ENCODE measurements at places on chromosomes 2 and 18.

GRCh38 chr2:159091381-159091780, 122.9 kb downstream of the TANC1 start:
- no peak for DNase-seq

GRCh38 chr2:8575038-8575833, 106.6 kb upstream of the ID2 start:
- peak; percentile 56 for DNase-seq

GRCh38 chr2:231393149-231394131, 2.1 kb upstream of the B3GNT7 start:
- DNase-seq: no peak

GRCh38 chr2:180413336-180413735, 406.2 kb upstream of the CWC22 start:
- no peak for DNase-seq

- no peak for DNase-seq
These were observed 3.0 kb upstream of the ITSN2 start for GRCh38 chr2:24363301-24363700.

- DNase-seq: no peak
These were observed 479.2 kb upstream of the ACVR2A start for GRCh38 chr2:147365622-147366021.

- no peak for DNase-seq
These were observed 117.3 kb downstream of the LDLRAD4 start for GRCh38 chr18:13335903-13336302.

DNA sequence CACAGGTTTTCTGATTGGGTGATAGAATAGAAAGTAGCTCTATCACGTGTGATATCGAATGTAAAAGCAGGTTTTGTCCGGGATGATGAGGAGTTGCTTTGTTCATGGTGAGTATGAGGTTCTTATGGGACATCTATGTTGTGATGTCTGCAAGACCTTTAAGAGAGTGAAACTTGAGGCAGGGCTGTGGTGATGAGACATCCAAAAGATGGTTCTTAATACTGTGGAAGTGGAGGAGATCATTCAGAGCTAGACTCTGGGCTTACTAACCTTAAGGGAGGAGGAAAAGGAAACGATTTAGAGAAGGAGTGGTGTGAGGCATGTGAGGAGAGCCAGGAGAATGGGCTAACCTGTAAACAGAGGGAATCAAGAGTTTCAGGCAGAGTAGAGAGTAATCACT, 92.0 kb downstream of the WDR7 start:
- no peak for DNase-seq

GRCh38 chr2:237132799-237133198, 47.1 kb downstream of the COPS8 start:
- DNase-seq: no peak

GRCh38 chr2:118047380-118047826, 33.5 kb upstream of the CCDC93 start:
- no peak for DNase-seq

- no peak for DNase-seq
These were observed 35.6 kb downstream of the ARL5A start for GRCh38 chr2:151792589-151792988.

DNA sequence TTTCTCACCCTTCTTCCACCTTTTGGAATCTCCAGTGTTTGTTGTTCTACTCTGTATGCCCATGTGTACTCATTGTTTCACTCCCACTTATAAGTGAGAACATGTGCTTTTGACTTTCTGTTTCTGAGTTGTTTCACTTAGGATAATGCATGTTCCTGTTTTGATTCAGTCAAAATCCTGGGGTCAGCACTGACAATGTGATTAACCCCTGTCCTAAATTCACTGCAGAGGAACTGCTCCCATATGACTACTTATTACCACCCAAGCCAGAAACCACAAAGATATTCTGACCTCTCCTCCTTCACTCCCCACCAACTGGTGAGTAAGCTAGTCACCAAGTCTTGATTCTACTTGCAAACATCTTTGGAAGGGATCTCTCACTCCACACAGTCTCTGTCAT, 251.4 kb upstream of the TCF4 start:
- no peak for DNase-seq

GRCh38 chr18:35345460-35345921, 1.3 kb upstream of the ZNF24 start:
- DNase-seq: no peak

DNA sequence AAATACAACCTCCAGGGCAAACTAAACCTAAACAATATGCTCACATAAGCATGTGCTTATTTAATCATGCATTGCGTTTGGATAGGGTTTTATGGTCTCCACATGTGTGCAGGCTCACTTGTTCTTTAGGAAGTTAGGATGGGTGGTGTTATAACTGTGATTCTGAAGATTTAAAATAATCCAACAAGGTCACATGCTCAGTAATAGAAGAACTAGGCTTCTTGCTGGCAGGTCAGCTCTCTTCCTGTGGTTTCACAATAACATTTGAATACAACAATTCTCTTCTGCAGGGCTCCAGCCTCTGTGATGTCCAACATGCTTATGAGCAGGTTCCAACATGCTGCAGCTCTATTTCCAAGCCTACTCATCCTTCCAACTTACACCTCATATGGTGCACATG, 84.0 kb downstream of the MYL12B start:
- DNase-seq: no peak

DNA sequence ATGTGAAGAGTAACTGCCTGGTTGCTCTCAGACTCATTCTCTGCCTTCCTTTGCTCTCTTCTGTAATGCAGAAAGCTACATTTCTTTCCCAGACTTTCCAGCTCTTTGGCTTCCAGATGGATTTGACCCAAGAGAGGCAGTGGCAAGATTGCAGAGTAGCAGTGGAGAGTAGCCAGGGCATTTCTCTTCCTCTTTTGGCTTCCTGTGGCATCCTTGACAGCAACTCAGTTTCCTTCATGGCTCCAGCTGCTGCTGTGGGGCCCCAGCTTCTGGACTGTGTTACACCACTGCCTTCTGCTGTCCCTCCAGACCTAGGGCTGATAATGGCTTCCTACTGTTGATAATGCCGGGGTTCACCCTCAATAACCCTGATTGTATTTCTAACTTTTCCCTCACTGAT, 469.4 kb upstream of the SPRED2 start:
- DNase-seq: no peak

DNA sequence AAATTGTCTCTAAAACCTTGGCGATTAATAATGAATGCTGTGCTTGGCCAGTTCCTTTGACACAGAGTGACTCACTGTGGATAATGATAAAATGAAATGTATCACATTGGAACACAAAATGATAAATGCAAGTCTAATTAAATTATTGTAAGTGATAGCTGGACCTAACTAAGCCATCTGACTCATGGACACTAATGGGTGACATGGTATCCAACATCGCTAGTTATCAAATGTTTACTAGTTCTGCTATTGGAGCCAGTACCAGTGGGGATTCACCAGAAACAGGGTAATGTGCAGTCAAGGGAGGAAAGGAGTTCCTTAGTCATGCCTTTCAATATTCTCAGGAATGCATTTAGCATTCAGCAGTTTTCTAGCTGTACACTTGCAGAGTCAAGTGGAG, 736.3 kb upstream of the ACVR2A start:
- DNase-seq: no peak

DNA sequence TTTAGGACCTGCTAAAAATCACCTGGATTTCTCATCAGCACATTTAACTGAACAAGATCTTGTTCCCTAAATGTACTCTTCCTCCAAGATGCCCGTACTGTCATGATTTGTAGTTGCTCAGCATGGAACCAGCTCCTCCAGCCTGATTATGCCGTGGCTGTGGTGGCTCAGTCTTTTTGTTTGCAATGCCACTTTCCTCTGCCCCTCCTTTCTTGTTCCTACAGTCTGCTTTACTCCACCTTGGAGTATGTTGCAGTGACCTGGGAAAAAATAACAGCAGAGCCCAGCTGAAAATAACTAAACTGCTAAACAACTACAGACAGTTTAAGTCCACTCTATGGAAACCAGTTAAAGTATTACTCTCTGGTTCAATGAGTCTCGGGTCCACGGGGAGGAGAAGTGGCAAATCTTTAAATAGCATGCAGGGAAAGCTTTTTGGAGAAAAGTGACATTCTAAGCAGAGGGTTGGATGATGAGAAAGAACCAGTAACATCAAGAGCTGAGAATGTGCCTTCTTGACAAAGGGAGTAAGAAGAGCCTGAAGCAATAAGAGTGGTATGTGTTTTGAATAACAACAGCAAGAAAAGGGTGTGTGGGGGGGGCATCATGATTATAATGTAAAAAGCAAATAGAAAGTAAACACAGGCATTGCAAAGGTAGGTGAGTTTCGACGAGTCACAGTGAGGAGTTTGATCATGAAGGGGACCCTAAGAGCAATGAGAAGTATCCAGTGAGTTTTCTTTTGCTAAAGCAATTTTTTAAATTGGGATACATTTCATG, 225.7 kb downstream of the TMX3 start:
- DNase-seq: no peak

GRCh38 chr2:235495373-235496238, 1.8 kb downstream of the AGAP1 start:
- DNase-seq: no peak

DNA sequence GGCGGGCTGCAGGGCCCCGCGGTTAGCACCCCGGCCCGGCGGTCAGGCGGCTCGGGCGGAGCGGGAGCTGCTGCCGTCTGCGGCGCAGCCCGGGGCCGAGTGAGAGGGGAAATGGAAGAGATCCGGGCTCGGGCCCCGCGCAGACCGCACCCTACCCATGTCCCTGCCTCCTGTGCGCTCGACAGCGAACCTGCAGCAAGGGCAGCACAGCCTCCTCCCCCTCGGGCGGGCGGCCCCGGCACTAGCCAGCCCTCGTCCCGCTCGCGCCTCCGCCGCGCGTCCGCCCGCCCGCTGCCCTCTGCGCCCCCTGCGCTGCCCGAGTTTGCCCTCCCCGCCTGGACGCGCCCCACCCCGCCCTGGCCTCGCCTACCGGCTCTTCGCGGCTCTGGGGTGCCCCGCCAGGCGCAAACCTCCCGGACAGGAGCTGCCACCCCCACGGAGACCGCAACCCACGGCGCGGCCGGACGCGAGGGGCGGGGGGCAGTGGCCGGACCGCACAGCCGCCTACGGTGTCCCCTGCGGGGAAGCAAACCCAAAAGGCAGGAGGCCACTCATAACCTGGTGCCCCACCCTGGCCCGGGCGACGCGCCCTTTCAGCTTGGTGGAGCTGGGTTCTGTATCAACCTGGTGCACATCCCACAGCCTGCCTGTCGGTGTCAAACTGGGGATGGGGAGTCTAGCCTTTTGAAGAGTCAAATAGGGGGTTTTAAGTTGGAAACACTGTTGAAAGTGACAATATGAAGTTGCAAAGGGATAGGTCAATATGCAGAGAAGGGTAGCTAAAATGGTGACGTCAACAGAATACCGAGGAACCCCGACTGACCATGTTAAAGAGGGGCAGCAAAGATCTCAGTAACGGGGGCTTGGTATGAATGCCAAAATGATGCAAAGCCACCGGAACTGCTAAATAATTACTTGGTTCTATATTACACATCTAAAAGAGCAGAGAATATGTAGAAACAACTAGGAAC, at the start of gene IHH:
IHH (minus strand) TSS at position 101 of the 971 bp plus-strand sequence. CDS start 454 bp downstream, outside the sequence.
- DNase-seq: peak; percentile 23

GRCh38 chr18:7267973-7268372, 37.1 kb downstream of the LRRC30 start:
- DNase-seq: no peak

GRCh38 chr2:179796213-179797007, 65.0 kb downstream of the ZNF385B start:
- no peak for DNase-seq

DNA sequence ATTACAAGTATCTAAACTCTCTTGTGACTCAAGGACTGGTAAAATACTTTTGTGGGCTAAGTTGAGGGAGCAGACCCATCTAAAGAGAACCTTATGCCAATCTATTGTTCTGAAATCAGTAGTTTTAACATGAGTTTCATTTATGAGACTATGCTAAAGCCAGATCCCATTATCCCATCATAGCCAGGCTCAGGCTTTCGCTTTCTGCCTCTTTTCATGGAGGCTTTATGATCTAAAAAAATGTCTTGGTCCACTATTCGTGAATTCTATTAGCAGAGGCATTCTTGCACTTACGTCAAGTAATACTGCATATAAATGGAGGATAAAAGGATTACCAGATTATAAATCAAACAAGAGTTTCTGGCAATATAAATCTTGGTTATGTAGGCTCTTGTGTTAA, 1636.9 kb upstream of the ACVR2A start:
- no peak for DNase-seq

GRCh38 chr2:158969162-158969714, 798 bp downstream of the TANC1 start:
- DNase-seq: no peak

- no peak for DNase-seq
These were observed 36.2 kb downstream of the KDM3A start for GRCh38 chr2:86477349-86477748.

GRCh38 chr2:61722800-61723199, 131.1 kb downstream of the FAM161A start:
- no peak for DNase-seq

DNA sequence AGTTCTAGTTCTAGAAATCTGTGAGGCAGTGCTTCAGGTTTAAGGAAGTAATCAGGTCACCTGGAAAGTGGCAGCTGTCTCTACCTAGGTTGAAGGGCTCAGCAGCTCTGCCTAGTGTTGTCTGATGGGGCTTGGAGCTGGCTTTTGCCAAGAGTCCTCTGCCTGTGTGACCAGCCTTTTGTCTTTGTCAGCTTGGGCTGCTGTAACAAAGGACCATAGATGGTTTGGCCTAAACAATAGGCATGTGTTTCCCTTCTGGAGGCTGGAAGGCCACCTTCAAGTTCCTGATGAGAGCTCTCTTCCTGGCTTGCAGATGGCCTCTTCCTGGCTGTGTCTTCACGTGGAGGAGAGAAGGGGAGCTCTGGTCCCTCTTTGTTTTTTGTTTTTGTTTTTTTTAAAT, 13.3 kb downstream of the UBE2F start:
- no peak for DNase-seq

DNA sequence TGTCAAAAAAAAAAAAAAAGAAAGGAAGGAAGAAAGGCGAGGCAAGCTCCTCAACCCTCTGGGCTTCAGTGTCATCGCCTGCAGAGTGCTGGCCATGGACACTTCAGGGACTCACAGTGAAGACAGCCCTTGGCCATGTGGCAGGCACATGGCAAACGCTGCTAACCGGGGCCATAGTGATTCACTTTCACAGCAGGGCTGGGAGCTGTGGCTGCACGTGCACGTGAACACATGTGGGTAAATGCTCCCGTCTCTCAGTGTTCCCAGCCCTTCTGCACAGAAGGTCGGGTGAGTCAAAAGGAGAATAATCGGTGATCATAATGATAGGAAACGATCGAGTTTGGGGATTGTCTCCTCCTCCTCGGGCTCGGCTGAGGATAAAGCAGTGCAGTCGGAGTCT, 46.1 kb upstream of the UBE2F start:
- no peak for DNase-seq

GRCh38 chr2:15048000-15048399, 415.5 kb downstream of the LRATD1 start:
- no peak for DNase-seq

GRCh38 chr2:149068996-149069888, 30.7 kb downstream of the LYPD6B start:
- no peak for DNase-seq

- DNase-seq: no peak
These were observed 20.3 kb downstream of the SLC8A1 start for GRCh38 chr2:40431600-40431955.
